Activated T-cell treated with anti-CD3 and anti-CD28 coated beads, Interleukin-2, amount 50 U/mL, for 4 hours (primary cell): ENCODE measurements at places on chromosomes 5 and 9. TPM values are rescaled to one million over a fixed set of nuclear protein-coding genes. Genes with fewer than 3 reads are reported as not detected.

DNA sequence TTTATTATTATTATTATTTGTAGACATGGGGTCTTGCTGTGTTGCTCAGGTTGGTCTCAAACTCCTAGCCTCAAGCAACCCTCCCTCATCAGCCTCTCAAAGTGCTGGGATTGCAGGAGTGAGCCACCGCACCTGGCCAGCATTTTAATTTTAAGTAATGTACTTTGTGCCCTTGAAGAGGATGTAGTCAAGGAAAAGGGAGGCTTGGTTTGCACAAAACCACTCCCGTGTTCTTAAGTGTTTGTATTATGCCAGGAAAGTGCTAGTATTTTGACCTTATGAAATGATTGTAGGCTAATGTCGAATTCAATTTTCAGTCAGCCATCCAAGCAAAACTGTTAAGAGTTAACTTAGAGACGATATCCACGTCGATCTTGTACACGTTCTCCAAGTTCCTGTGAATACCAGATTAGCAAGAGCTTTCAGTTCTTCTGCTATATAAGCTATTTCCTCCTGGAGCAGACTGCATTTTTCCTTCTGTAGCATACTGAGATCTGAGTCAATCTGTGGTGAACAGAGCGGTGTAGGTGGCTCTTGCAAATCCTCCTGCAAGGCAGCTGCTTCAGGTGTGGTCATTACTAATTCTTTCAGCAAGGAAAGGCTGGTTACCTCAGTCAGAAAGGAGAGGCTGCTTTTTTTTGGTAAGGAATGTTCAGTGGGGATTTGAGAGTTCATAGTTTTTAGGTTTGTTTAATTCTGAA lies 23.7 kb downstream of the CCDC171 start:
- no peak for DNase-seq

TMEM215 gene
- total RNA-seq = not detected

GRCh38 chr5:163033656-163034055 lies 403.7 kb upstream of the CCNG1 start:
- DNase-seq = no peak

F12 gene
- total RNA-seq = 3.1 TPM

GRCh38 chr5:96763026-96763425 lies 44.7 kb downstream of the ERAP1 start:
- no peak for DNase-seq

GRCh38 chr5:144121577-144121976 lies 48.9 kb downstream of the YIPF5 start:
- no peak for DNase-seq

GRCh38 chr5:94218374-94218773 lies 400.0 kb downstream of the KIAA0825 start:
- DNase-seq = no peak
